M059J (cell line): ENCODE measurements at places on chromosomes 2 and 18. TPM values are rescaled to one million over a fixed set of nuclear protein-coding genes. Genes with fewer than 3 reads are reported as not detected.

The LAMA1 gene
- 0.39 and 1.6 TPM in 2 replicates for total RNA-seq

DNA sequence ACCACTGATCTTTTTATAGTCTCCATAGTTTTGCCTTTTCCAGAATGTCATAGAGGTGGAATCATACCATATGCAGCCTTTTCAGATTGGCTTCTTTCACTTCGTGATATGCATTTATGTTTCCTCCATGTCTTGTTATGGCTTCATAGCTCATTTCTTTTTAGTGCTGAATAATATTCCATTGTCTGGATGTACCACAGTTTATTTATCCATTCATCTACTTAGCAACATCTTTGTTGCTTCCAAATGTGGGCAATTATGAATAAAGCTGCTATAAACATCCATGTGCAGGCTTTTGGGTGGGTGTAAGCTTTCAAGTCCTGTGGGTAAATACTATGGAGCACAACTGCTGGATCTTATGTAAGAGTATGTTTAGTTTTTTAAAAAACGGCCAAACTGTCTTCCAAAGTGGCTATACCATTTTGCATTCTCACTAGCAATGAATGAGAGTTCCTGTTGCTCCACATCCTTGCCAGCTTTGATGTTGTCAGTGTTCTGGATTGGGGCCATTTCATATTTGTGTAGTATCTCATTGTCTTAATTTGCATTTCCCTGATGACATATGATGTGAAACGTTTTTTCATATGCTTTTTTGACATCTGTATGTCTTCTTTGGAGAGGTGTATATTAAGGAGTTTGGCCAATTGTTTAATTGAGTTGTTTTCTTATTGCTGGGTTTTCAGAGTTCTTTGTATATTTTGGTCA lies 20.6 kb downstream of the STPG4 start:
- no peak for DNase-seq

GRCh38 chr2:177325554-177325953 lies 61.0 kb upstream of the NFE2L2 start:
- DNase-seq = no peak

The CCDC102B gene
- 2.7 and 5.2 TPM in 2 replicates for total RNA-seq

- no peak for DNase-seq
These were observed 10.5 kb downstream of the ITGB1BP1 start for GRCh38 chr2:9412781-9413180.

- DNase-seq = no peak
These were observed 58.2 kb upstream of the SNTG2 start for GRCh38 chr2:892401-892800.

- DNase-seq = no peak
These were observed 157.9 kb upstream of the SCN7A start for GRCh38 chr2:166651991-166652390.

- no peak for DNase-seq
These were observed 146.8 kb upstream of the KLHL29 start for GRCh38 chr2:23238011-23238657.

The CRYGC gene
- total RNA-seq = not detected in 2 replicates

DNA sequence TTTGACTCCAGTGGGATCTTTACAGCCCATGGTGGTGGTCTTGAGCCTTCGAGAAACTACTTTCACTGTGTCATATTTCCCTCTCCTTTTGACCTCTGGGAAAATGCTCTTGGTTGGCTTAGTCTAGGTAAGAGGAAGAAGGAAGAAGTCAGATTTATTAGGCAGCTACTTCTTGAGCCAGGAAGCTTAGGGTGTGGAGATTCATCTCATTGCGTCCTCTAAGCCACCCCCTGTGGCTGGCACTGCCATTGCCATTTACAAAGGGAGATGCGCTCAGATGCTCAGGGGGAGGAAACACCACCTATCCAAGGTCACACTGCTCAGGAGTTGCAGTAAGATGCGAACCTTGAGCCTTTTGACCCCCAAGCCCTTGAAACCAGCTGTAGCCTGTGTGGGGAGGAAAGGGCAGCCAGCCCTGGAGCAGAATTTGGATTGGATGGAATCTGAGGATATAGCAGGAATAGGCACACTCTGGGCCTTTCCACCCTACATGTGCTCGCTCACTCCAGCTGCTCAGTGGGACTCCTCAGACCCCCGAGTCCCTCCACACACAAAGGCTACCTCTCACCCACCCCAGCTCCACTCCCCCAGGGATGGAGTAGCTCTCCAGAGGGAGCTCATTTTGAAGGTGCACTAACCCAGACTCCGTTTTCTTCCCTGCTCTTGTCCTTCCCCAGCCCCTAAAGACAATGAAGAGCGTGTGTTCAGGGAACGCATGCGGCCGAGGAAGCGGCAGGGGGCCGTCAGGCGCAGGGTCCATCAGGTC lies 321.3 kb upstream of the EPAS1 start:
- DNase-seq = no peak

The PTCD3 gene
- 38.3 and 52.6 TPM in 2 replicates for total RNA-seq

- DNase-seq = no peak
These were observed 32.6 kb upstream of the BCL11A start for GRCh38 chr2:60586081-60586480.

- DNase-seq = peak; percentile 62
These were observed 39.3 kb upstream of the ELAC1 start for GRCh38 chr18:50928551-50928950.

- no peak for DNase-seq
These were observed 274.7 kb downstream of the DYSF start for GRCh38 chr2:71728036-71728435.

The MPP4 gene
- 5.9 and 9.5 TPM in 2 replicates for total RNA-seq

GRCh38 chr2:143375384-143375880 lies 246.2 kb downstream of the ARHGAP15 start:
- no peak for DNase-seq

GRCh38 chr2:86017901-86018896 lies 87.5 kb downstream of the POLR1A start:
- DNase-seq = peak; percentile 49

- DNase-seq = no peak
These were observed 34.1 kb upstream of the KCNF1 start for GRCh38 chr2:10877651-10878111.

The RGPD3 gene
- total RNA-seq = 0.02 and 0.05 TPM in 2 replicates

DNA sequence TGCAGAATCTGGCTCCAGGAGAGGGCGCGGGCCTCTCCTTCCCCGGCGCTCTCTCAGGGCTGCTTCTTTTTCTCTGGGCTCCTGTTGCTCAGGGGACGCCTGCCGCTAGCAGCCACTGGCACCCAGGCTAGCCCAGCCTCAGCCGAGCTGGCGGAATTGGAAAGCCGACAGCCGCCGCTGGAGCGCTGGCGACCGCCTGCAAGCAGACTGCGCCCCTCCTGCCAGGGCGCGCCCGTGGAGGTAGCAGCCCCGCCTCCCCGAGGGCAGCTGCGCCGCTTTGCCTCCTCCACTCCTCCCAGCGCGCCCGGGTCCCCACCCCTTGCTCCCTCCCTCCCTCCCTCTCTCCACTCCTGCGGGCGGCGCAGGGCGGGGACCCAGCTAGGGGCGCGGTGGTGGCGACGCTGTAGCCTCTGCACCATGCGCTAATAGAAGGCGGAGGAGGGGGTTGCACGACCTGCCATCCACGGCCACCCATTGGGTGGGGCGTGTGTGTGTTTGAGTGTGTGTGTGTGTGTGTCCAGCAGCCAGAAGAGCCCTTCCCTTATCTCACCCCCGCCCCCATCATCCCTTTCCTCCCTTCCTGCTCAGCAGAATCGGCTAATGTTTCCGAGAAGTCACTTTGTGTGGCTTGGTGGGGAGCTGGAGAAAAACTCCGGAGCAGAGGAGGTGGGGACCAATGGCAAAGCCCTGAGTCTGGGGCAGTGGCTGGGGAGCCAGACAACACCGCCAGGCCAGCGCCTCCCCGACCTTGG lies at the start of gene SCN9A:
Gene SCN9A, minus strand, starts transcription at position 209 of the 752 bp plus-strand sequence. CDS start 64,188 bp downstream, outside the sequence.
- peak; percentile 51 for DNase-seq
